ENCODE measurements at places on chromosomes 11 and 22.

DNA sequence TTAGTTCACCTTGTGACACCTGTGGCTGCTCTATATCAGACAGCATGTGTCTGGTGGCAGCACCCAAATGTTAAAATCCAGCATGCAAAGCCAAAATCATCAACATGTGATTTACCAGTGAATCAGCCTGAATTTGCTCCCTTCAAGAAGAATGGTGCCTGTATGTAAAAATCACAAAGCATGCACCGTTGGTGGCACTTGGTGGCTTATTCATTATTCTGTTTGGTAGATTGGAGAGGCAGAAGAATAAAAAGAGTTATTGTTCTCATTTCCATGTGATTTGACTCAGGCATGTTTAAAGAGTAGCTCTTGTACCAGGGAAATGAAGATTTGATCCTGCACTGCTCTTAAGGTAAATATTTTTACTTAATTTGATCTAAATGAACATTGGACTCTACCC, 143.9 kb upstream of the MPPED2 start:
- DNase-seq, result no peak

- no peak for DNase-seq
Observed at GRCh38 chr22:24483976-24484545, 11.1 kb upstream of the UPB1 start.

GRCh38 chr22:36864454-36865215, 3.8 kb downstream of the NCF4 start:
- DNase-seq, result no peak

- DNase-seq, result no peak
Observed at GRCh38 chr11:88293931-88294330, 43.6 kb downstream of the CTSC start.

DNA sequence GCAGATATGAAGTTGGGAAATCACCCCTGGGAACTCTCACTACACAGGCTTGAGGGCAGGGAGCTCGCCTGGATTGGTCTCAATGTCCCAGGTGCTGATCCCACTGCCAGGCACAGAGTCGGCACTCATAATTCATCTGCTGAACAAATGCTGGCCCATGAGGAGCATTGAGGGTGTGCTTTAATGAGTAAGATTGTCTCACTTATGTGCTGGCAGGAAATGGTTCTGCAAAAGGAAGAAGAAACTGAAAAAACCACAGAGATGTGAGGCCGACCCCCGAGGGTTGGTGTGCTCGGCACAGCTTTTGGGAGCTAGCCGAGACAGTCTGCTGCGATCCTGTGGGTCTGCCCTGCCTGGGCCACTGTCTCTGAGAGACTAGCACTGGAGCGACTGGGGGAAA, 9.4 kb downstream of the PLAAT2 start:
- DNase-seq, result peak; percentile 88

DNA sequence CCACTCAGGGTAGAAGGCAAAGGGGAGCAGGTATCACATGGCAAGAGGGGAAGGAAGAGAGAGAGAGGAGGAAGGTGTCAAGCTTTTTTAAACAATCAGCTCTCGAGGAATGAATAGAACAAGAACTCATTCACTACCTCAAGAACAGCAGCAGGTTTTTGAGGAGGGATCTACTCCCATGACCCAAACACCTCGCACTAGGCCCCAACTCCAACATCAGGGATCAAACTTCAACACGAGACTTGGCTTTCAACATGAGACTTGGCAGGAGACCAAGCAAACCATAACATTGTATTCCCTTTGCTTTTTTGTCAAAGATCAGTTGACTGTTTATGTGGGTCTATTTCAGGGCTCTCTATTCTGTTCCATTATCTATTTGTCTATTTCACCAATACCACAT, 26.9 kb upstream of the APOBEC3A start:
- DNase-seq, result no peak

GRCh38 chr22:17411213-17411612, 42.0 kb downstream of the CECR2 start:
- no peak for DNase-seq

DNA sequence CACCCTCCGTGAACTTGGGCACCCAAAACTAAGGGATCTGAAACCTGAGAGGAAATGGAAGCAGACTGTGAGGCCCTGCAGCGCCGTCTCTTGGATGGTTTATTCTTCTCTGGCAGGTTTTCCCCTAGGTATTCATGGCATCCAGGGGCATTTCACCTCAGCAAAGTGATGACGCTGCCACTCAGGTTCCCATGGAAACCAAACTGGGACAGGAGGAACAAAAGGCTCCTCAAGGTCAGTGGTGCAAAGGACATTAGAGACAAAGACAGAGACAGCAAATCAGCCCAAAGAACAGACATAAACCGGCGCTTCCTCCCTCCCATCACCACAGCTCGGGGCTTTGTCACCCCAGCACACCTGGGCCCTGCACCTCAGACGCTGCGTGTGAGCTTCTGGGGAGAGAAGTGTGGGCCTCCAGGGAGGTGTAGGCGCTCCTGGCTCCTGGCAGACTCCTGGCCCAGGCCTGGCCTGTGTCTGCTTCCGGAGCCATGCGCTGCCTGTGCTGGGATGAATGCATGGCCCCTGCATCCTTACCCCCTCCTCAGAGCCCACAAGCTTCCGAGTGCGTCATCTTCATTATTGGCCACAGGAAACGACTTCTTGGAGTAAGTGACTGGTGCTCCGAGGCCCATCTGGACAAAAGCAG, 5.9 kb downstream of the TP53AIP1 start:
- no peak for DNase-seq

DNA sequence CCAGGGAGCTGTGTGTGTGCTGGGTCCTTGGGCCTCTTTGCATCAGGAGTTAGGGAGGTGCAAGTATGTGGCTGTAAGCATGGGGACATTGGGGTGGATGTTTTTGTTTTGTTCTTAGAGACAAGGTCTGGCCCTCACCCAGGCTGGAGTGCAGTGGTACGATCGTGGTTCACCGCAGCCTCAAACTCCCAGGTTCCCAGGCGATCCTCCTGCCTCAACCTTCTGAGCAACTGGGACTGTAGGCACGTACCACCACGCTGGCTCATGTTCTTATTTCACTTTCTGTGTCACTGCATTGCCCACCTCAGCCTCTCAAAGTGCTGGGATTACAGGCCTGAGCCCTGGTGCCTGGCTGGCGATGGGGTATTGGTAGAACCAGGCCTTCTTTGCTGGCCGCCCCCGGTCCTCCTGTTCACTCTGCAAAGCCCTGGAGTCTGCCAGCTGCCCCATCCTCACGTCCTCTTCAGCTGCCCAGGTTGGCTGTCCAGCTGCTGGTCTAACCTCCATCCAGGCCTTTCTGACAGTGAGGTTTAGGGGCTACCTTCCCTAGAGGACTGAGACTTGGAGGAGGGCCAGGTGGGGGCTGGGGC, 851 bp upstream of the GRAMD4 start:
- DNase-seq, result peak; percentile 84

- DNase-seq, result no peak
Observed at GRCh38 chr22:19871845-19872778, 17.4 kb upstream of the GNB1L start.

DNA sequence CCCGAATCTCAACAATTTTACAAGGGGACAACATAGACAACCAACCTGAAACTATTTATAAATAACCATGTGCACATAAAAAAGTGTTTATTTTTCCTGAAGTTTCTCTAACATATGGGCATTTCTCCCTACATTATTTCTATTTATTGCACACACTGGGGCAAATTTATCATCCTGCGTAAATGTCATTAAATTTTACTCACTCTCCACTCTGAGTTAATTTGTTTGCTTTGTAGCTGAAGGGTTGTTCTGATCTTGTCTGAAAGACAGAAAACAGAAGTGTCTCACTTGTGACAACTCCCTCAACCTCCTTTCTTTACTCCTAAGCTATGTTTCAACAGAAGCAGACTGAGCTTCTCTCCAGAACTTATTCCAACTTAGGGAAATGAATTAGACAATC, 194.2 kb downstream of the HIPK3 start:
- DNase-seq, result no peak

- DNase-seq, result peak; percentile 2
Observed at GRCh38 chr22:46878191-46878948, 115.9 kb downstream of the TBC1D22A start.

- no peak for DNase-seq
Observed at GRCh38 chr11:133925756-133926155, 31.0 kb downstream of the IGSF9B start.

GRCh38 chr11:91299980-91300379, 924.6 kb upstream of the FAT3 start:
- no peak for DNase-seq

GRCh38 chr22:24938741-24939341, 7.7 kb downstream of the LHFPL7 start:
- DNase-seq, result peak; percentile 47

GRCh38 chr11:119747868-119748660, 19.1 kb upstream of the NECTIN1 start:
- no peak for DNase-seq
